ENCODE measurements at places on chromosomes 2 and 18.

DNA sequence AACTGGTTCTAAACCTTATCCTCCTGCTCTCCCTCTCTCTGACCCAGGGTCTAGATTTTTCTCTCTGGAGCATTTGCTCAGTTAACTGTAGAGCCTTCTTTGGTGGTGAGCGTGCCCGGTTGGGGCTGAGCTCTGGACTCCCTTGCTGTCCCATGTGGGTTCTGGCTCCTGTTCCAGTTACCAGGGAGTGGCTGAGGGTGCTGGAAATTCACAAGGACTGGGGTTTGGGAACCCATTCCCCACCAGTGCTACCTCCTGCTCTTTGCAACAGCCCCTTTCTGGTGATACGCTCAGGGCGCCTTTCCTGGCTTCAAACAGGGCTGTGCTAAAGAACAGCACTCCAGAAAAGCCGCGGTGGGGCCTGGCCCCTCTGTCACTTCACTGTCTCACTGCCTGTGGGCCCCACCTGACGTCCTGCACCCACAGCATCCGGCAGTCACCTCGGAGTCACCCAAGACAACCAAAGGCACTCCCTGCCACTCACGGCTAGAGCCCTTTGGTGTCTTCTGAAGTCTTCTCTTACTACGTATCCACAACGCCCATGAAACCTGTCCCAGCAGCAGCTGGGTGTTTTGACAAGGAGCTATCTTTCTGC is 41.3 kb downstream of the CAPN13 start:
- no peak for DNase-seq

DNA sequence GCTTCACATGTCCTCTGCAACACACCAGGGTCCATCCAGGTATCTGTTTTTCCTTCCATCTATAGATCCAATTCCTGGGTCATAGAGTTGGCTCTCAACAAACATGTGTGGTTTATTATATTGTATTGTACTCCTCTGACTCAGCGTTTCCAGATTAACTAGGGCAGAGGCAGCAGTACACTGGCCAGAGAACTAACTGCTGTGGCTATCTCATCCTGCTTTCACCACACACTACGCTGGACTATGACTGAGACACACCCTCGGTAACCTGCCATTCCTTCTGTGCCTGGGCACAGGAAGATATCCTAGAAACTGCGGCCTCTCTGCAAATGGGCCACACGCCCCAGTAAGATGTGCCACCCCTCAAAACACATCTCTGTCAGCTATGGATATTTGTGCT is 159.8 kb upstream of the STK17B start:
- no peak for DNase-seq

DNA sequence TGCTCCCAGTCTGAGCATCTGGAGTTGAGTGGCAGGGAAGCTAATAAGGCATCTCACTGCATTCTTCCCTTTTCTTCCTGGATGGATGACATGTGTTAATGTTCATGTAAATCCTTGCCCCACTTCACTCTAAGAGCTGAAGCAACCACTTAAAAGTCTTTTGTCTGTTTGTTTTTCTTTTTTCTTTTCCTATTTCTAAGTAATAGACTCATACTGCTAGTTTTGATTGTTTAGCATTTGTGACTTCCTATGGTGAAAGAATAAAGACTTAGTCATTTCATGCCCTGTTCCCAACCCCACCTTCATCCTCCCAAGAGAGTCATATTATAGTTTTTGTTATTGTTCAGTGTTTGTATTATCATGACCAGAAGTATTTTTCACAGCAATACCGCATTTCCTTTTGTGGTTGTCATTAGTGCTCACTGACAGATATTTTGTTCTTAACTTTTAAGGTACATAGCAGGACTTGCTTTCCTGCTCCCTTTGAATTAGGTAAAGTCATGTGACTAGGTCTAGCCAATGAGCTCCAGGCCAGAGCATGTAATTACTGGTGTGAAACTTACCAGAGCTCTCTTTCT is 18.1 kb upstream of the SPP2 start:
- no peak for DNase-seq

- DNase-seq = no peak
Observed at GRCh38 chr2:41994233-41994637, 53.6 kb upstream of the PKDCC start.

DNA sequence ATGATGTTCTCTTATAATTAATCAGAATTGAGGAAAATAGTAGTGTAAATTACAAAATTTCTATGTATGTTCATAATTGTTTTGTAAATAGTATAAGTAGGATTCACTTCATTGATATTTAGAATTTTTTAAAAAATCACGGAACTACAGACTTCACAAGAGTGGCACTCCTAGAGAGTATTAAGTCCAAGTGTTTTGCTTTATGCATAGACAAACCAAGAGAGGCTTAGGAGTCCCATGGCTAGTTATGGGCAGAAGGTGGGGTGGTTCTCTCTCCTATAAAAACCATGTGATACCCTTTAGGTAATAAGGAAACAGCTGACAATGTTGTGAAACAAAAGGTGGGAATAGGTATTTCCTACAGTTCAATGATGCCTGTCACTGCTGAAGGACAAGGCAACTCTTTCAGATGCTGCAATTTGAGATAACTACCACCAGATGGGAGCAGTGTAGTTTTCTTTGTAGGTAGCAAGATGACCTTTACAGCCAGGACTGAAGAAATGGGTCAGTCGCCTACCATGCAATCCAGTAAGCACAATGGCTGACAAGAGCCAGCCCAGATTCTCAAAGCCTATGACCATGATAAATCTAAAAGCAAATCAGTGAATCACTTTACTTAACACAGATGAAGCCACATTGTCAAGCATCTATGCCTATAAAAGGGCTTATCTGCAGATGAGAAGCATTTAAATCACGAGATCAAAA is 83.9 kb downstream of the AAK1 start:
- peak; percentile 16 for DNase-seq

All from germinal center (tissue), 1 donor.